ENCODE measurements at places on chromosomes 3 and 15.
A peak's percentile ranks its signal among the peaks of the same experiment; 100 is the strongest.

GRCh38 chr3:12370758-12371157 is 81.9 kb downstream of the PPARG start:
- DNase-seq: peak; percentile 14

- DNase-seq: no peak
These were observed 63.6 kb downstream of the SMAD6 start for GRCh38 chr15:66765478-66766281.

DNA sequence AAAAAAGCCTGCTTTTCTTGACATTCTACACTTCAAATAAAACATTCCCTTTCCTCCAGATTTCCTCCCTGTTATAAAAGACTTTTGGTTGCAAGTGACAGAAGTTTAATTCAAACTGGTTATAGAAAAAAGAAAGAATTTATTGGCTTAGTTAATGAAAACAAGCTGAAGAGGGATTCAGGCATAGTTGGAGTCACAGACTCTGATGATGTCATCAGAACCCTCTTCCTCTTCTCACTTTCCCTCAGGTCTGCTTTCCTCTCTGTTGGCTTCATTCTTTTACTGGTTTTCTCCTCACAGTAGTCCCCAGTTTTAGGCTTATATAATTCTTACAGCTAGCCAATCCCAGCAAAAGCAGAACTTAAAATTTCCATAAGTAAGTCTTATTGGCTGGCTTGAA is 32.0 kb upstream of the MBNL1 start:
- no peak for DNase-seq

DNA sequence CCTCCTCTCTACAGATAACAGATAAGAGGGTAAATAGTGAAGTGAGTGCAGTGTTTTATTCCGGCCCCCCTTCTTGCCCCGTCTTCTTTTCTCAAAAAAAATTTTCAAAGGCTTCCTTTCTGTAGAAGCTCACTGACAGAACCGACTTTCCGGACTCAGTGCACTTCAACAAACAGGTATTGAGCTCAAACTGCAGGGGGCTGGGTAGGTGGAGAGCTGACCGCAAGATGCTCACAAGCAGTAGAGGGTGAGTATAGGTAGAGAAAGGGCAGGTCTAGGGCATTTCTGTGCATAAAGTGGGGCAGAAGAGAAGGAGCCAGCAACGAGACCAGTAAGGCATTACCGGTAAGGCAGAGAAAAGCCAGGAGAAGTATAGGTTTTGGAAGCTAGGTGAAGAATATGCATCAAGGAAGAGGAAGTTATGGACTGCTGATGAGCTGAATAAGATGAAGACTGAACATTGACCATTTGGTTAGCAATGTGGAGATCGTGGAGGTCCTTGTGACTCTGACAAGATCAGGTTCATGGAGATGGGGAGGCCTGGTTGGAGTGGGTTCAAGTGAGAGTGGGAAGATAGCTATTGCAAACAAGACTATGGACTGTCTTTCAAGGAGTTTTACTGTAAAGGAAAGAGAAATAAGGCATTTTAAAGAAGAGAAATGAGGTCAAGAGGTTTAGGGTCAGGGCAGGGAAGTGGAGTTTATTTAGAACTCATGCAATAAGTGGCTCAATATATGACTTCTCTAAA is 97.4 kb downstream of the ST6GAL1 start:
- DNase-seq: no peak

GRCh38 chr15:65401611-65402240 is 21.0 kb downstream of the IGDCC4 start:
- no peak for DNase-seq

DNA sequence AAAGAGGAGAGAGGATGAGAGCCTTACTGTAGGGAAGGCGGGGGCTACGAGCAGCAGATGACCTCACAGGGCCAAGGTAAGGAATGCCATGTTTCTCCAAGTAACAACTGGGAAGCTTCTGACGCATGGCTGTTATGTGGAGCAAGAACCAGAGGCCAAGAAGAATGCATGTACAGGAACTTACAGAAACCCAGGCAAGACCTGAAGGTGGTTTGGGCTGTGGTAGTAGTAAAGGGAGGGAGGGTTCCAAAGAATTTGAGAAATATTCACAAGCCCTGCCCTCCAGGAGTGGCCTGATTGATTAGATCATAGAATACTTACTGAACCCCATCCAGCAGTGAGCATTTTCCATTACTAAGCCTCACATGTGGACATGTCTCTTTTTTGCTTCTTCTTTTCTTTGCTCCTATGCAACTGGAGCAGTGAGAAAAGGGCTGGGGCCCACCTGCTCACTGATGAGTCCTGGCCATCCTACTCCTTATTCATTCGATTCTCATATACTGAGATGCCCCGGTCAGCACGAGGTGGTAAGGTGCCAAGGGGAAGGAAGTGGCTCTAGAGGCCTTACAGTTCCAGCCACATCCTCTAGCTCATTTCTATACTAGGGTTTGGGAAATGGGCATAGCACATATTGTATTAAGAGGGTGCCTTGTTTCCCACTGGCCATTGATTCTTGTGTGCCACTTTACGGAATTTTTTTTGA is 8.3 kb upstream of the SLC12A8 start:
- DNase-seq: no peak

GRCh38 chr3:59940718-59941117 is 890.9 kb upstream of the CFAP20DC start:
- no peak for DNase-seq

DNA sequence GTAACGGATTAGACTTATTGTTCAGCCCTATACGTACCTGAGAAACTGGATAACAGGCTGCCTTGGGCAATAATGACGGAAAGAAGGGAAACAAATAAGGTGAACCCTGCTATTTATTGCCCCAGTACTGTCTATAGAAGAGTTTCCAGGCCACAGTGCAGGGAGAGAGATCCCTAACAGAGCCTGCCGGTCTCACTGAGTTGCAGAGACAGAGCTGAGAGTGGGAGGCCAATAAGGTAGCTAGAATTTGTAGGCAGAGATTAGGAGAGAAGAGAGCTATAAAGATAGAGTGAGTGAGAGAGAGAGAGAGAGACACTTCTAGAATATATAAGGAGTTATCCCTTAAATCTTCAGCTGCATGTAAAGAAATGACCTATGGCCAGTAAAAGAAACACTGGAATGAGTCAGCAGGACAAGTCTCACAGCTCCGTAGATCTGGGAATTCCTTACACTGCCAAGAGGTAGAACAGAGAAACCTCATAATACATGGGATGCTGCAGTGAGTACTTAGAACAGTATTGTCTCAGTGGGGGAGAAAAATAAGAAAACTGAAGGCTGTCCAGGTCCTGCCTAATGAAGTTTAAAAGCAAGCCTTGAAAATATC is 51.8 kb downstream of the ST3GAL6 start:
- DNase-seq: no peak

GRCh38 chr3:86895202-86895601 is 95.7 kb downstream of the VGLL3 start:
- DNase-seq: no peak

DNA sequence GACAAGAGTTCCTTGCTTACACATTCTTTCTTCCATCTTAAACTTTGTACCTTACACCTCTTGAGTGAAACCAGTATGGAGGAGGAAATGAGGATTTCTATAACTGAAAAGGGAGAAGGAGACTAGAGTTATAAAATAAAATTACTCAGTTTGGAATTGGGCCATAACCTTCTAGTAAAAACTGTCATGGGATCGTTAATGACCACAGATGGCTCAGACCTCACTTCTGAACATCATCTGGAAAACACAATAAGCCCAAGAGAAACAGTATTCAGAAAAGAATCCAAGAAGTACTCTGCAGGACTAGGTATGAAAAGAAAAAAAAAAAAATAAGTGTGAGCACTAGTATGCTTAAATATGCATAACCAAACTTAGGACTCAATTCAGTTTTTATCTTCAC is 12.1 kb downstream of the GAP43 start:
- no peak for DNase-seq

GRCh38 chr3:193165431-193166120 is 75.4 kb upstream of the PLAAT1 start:
- DNase-seq: no peak

GRCh38 chr15:22799902-22800301 is 13.5 kb downstream of the NIPA1 start:
- DNase-seq: no peak

DNA sequence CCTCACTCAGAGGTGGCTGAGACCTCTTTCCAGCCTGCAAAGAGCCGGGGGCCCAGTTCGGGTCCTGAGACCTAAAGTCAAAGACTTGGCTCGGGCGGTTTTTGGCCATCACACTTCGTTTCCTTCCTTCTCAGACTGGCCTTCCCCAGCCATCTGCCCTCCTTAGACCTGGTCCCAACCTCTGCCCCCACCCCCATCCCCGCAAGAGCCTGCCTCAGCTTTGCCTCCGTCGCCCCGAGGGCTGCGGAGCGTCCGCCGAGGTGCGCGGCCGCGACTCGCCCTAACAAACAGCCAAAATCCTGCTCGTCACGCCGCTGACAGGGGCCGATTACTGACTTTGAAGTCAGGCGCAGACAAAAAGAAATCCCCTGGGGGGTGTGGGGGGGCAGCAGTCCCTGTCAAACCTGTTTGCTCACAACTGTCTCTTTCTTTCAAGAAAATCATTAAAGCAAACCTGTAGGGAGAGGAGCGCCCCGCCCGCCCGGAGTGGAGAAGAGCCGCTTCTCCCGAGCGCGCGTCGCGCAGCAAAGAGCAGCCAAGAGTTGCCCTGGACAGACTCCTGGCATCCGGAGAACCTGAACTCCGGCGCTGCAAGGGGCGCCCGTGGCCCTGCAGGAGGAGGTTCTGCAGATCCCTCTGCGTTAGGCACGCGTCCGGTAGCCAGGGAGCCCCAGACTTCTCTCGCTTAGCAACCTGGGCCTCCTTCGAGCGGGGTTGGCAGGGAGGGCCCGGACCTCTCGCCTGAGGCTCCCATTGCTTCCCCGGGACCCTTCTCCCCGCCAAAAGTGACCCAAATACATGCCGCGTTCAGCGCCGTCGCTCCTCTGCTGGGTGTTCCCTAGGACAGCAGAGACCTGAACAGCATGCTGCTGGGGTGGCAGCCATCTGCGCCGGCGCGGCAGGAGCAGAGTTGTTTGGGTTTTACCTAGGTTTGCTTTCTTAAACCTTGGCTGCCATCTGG is 4.5 kb downstream of the SOX14 start:
- DNase-seq: peak; percentile 71

DNA sequence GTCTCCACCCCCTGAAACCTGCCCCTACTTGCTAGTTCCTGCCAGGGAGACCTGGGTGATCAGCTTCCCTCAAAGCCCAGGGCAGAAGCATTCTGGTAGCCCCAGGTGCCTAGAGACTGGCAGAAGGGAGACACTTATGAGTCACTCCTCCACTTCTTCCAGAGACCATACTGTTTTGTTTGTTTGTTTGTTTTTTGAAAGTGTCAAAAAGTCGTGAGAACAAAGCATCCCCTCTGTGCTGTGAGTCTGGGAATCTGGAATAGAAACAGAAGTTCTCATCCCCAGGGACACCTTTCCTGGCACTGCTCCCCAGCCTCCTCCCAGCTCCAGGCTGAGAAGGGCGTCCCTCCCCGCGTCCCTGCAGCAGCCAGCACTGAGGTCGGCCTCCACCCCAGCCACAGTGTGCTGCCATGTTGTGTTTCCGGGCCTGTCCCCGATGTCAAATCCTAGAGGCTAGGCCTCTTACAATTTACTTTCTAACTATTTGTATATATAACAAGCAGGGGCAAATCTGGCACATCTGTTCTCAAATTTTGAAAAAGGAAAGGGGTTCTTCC is 573.0 kb downstream of the RBMS3 start:
- no peak for DNase-seq

GRCh38 chr15:77035999-77036471 is 34.9 kb downstream of the TSPAN3 start:
- DNase-seq: no peak

GRCh38 chr3:13348661-13349396 is 71.3 kb downstream of the NUP210 start:
- peak; percentile 86 for DNase-seq

DNA sequence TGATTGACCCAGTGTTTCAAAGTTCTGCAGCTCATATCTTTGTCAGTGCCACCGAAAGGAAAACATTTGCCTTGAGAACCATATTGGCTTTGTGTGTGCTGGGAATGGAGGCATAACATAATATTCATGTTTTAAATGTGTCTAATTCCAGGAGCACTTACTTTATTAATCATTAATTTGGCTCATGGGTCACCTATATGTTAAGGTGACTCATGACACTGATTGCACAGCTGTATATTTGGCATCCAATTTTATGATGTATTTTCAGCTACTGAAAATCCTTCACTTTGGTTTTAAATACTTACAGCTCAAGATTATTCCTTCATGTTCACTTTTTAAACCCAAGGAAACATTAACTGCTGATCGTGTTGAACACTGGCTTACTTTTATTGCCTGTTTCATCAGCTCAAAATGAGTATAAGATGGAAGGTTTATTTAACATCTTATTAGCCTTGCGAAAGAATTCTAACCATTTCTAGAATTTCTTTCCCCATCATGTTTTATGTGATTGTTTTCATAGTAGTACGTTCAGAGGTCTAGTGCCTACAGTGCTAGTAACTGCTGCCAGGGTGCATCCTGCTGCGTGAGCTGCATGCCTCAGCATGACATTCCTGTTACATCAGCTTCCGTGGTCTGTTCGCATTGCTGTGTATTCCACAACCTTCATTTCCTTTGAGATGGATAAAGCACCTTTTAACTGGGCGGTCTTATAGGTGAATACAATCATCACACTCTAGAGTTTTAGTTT is 63.7 kb downstream of the LRCH3 start:
- peak; percentile 47 for DNase-seq

- no peak for DNase-seq
These were observed 2.3 kb downstream of the PEAK1 start for GRCh38 chr15:77417602-77418001.

DNA sequence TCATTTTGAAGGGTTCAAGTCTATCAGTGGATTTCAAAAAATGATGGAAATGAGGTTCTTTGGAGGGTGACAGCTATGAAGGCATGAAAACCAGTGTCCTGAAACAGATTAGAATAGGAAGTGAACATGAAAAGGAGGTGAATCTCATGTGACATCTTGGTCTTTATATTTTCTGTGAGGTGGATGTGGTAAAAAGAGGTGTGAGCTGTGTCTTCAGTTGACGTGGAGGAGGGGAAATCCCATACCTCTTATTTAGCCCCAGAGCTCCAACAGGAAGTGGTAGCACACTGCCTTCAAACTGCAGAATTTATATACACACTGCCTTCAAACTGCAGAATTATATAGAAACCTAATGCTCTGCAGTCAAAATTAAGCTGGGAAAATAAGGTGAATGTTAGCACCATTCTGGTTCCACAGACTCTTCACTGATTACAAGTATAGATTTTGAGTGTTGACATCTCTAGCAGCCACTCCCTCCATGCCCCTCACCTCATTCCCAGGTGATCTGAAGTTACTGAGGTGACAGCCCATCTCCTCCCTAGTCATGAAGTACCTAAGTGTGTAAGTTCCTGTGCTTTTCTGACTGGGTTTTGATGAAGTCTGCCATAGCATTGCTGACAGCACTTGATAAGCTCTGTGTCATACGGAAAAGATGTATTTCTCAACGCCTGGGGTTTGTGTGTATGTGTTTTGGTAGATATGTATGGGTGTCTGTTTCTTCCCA is 2.7 kb downstream of the RAB8B start:
- DNase-seq: no peak

GRCh38 chr3:111667621-111668239 is 72.6 kb upstream of the ZBED2 start:
- no peak for DNase-seq

- DNase-seq: no peak
These were observed 49.7 kb upstream of the FRMD4B start for GRCh38 chr3:69435274-69436265.

- no peak for DNase-seq
These were observed 94.1 kb downstream of the MYH15 start for GRCh38 chr3:108416111-108416869.

Measured in H7 (cell line).